Activated naive CD4-positive, alpha-beta T cell treated with anti-CD3 and anti-CD28 coated beads for 36 hours (primary cell): ENCODE measurements at places on chromosomes 6 and 20. TPM values are rescaled to one million over a fixed set of nuclear protein-coding genes. Genes with fewer than 3 reads are reported as not detected.

- no peak overlapping the region for H3K27ac ChIP-seq
- no peak for DNase-seq
- no peaks in the 10 kb centered on the region for H3K27me3 ChIP-seq
- H3K36me3 ChIP-seq: peaks cover 2% of the 10 kb centered on the region
- no peaks in the 10 kb centered on the region for H3K4me1 ChIP-seq
- no peak overlapping the region for H3K4me3 ChIP-seq
Measured at GRCh38 chr20:64149809-64150560, 14.3 kb upstream of the MYT1 start.

The IRAK1BP1 gene
- total RNA-seq: 2.2 TPM

The TGM2 gene
- not detected for total RNA-seq

DNA sequence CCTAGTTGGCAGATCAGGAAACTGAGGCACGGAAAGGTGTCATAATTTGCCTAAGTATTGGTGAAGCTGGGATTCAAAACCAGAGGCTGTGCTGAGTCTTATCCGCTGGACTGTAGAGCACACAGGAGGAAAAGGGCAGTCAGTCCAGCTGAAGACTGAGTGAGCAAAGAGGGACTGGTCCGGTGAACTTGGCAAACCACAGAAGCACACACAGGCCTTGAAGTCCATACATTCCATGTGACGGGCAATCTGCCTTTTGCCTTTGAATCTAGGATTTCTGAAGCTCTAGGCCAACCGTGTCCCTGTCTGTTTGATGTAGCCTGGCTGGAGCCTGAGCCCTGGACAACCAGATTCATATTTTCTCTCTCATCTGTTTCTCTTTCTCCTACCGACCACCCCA is 34.3 kb upstream of the EPB41L1 start:
- H3K36me3 ChIP-seq: no peaks in the 10 kb centered on the region
- H3K4me3 ChIP-seq: no peak overlapping the region
- no peaks in the 10 kb centered on the region for H3K27me3 ChIP-seq
- DNase-seq: no peak
- H3K27ac ChIP-seq: no peak overlapping the region

GRCh38 chr20:64042054-64042781 is 6.2 kb downstream of the C20orf204 start:
- peaks cover 7% of the 10 kb centered on the region for H3K27me3 ChIP-seq
- H3K27ac ChIP-seq: peak overlapping the region; percentile 66
- peak overlapping the region; percentile 74 for H3K4me3 ChIP-seq
- H3K4me1 ChIP-seq: peaks cover 23% of the 10 kb centered on the region
- no peaks in the 10 kb centered on the region for H3K36me3 ChIP-seq
- no peak for DNase-seq

- peaks cover 17% of the 10 kb centered on the region for H3K4me1 ChIP-seq
- DNase-seq: peak; percentile 68
- peak overlapping the region; percentile 68 for H3K4me3 ChIP-seq
- H3K27ac ChIP-seq: peak overlapping the region; percentile 33
- no peaks in the 10 kb centered on the region for H3K27me3 ChIP-seq
- H3K36me3 ChIP-seq: peaks cover 66% of the 10 kb centered on the region
Measured at GRCh38 chr6:28383235-28384142, 16.1 kb downstream of the ZSCAN12 start.

DNA sequence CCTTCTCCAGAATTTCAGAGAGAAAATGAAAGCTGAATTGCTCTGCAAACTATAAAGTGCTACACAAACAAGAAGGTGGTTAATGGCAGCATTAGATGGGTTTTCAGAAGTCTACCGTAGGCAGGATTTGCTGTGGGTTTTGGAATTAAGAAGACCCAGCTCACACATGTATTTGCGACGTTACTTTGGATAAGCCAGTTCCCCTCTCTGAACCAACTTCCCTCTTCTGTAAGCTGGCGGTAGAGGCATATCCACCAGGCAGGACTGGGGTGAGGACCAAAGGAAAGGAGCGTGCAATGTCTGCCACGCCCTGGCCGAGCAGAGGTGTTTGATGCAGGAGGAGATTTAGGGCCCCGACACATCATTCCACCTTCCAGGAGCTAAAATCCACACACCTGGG is 6.9 kb downstream of the RSPO4 start:
- DNase-seq: no peak
- no peaks in the 10 kb centered on the region for H3K36me3 ChIP-seq
- H3K4me3 ChIP-seq: no peak overlapping the region
- H3K27me3 ChIP-seq: peaks cover 11% of the 10 kb centered on the region
- H3K27ac ChIP-seq: no peak overlapping the region
- H3K4me1 ChIP-seq: no peaks in the 10 kb centered on the region

- no peaks in the 10 kb centered on the region for H3K4me1 ChIP-seq
- no peaks in the 10 kb centered on the region for H3K27me3 ChIP-seq
- no peak overlapping the region for H3K27ac ChIP-seq
- H3K4me3 ChIP-seq: no peak overlapping the region
Measured at GRCh38 chr6:93177918-93178317, 241.4 kb downstream of the EPHA7 start.

- no peak overlapping the region for H3K4me3 ChIP-seq
- H3K4me1 ChIP-seq: peaks cover 53% of the 10 kb centered on the region
- no peaks in the 10 kb centered on the region for H3K36me3 ChIP-seq
Measured at GRCh38 chr6:42418724-42419123, 33.0 kb downstream of the TRERF1 start.

GRCh38 chr6:158361961-158362669 is 49.9 kb downstream of the TULP4 start:
- no peak for DNase-seq
- no peak overlapping the region for H3K27ac ChIP-seq
- H3K36me3 ChIP-seq: peaks cover 3% of the 10 kb centered on the region
- no peaks in the 10 kb centered on the region for H3K27me3 ChIP-seq

DNA sequence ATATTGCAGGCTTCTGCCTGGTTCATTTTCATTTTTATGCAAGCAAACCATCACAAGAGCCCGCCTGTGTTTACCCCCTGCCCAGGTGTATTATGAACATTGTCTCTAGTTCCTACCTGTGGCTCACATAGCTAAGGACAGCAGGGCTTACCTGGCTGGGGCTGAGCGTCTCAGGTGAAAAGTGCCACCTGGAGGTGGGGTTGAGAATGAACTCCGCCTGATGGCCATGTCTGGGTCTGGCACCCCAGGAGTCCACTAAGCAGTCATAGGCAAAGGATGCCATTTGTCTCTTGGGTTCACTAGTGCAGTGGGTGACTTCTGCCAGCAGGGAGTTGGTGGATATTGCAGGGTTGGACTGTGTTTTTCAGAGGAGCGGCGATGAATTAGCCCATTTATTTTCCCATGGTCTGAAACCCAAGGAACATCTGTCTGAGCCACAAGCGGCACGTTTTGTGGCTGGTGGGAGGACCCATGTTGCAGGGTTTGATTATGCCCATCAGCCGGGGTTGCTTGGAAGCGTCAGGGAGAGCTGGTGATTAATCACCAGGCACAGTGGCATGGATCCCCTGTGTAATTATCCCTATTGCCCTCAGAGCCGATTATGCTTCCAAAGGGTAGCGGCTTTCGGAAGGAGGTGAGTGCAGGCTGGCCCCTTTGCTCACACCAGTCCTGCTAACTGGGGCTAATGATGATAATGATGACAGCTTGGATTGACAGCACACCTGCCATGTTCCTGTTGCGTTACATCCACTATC is 92.1 kb downstream of the CDH26 start:
- peaks cover 1% of the 10 kb centered on the region for H3K27me3 ChIP-seq
- H3K36me3 ChIP-seq: no peaks in the 10 kb centered on the region
- no peak overlapping the region for H3K4me3 ChIP-seq
- DNase-seq: no peak
- peaks cover 9% of the 10 kb centered on the region for H3K4me1 ChIP-seq

DNA sequence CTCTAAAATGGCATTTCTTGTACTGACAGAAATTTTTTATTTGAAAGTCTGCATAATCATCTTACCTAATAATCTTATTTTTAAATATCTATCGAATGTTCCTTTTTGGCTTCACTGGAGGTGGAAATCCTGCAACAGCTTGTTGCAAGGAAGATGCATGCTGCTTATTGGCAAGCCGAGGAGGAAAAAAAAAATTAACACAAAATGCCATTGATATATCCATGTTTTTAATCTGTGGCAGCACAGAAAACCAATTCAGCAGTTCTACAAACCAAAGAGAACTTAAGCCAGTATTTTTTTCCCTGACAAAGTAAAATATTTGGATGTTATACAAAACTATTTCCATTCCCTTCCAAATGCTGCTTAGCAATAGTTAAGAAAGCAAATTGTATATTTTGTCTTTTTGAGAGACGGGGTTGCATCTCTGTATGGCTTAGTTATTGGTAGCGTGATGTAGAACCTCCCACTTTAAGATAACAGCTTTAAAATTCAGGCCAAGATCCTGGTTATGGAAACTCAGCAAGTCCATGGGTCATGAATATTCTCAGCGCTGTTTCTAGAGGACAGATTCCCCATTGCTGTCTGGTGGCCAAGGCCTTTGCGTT is 231.4 kb downstream of the TMEM242 start:
- H3K27ac ChIP-seq: no peak overlapping the region
- peaks cover 15% of the 10 kb centered on the region for H3K4me1 ChIP-seq
- no peak for DNase-seq
- H3K27me3 ChIP-seq: no peaks in the 10 kb centered on the region
